ENCODE measurements at places on chromosomes 1 and 21.

DNA sequence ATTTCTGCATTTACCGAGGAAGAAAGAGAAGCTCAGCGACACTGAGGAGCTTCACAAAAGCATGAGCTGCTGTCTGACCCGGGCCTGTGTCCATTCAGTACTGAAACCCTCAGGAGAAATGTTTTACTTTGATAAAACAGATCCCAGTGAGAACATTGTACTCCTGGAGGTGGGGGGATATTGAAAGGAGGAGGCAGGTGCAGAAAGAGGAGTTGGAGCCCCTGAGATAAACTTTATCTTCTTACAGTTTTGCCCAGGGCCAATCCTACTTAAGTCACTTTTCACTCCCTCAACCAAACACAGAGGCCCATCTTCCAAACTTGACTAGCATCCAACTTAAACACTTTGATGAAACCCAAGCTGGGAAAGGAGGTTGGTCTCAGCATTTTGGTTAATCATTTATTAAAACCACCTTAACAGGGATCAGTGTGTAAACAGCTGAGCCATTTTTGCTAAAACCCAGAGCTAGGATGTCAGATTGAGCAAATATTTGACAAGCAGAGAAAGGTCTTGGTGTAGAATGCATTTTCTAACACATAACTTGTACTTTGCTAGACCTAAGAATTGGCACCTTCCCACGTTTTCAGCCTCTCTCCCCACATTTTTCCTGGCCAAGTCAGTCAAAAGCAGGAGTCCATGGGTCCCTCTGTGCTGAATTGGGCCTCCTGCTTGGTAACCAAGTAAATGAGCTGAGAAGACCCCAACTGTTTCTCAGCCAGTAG lies 32.5 kb upstream of the SARS1 start:
- DNase-seq = no peak

DNA sequence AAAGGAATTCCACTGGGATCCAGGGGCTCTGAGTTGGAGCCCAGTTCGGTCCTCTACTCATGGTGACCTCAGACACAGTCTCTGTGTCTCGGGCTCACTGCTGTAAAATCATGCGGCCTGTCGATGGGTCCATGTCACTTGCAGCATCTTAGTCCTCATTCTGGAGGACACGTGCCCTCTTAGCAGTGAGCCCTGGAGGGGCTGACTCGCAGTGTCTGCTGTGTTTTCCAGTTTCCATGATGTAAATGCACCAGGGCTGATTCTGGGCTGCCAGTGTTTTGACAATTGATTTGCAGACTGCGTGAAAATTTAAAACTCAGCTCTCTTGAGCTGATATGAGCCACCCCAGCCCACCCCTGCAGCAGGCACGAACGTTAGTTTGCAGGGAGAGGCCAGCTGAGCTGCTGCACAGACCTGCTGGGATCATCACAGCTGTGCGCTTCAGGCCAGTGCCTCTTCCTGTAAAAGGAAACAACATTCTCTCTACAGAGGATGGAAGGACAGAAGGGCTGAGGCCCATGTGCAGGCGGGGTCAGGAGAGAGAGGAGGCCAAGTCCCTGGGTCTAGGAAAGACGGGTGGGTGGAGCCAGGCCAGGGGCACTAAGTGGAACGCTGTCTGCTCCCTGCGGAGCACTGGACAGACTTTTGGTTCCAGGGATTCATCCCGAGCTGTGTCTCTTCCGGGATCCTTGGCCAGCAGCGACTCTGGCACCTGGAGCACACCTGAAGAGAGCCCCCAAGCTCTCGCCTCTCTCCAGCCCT lies 42.6 kb downstream of the RSPH1 start:
- DNase-seq = no peak

DNA sequence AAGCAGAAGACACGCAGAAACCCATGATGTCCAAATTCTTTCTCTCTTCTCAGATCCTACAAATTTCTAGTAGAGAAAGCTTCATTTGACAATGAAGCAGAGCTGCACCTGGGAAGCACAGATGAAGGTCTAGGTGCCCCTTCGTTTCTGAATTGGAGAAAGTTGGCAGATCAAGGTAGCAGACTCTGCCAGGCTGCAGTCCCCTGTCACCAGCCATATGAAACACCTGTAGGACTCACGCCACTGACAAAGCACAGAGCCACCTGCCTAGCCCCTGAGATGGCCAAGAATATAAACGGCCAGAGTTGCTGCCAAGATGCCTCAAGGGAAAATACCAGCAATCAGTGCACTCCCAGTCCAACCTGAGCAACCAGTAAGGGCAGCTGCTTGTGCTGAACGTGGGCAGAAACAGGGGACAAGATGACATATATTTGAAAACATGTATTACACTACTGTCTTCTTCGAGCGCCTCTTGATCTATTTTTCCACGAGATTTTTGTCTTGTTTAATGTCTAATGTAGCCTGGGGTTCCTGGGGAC lies 20.6 kb upstream of the PLEKHA6 start:
- DNase-seq = no peak

- DNase-seq = no peak
These were observed 109.8 kb downstream of the RIPK4 start for GRCh38 chr21:41656946-41657525.

DNA sequence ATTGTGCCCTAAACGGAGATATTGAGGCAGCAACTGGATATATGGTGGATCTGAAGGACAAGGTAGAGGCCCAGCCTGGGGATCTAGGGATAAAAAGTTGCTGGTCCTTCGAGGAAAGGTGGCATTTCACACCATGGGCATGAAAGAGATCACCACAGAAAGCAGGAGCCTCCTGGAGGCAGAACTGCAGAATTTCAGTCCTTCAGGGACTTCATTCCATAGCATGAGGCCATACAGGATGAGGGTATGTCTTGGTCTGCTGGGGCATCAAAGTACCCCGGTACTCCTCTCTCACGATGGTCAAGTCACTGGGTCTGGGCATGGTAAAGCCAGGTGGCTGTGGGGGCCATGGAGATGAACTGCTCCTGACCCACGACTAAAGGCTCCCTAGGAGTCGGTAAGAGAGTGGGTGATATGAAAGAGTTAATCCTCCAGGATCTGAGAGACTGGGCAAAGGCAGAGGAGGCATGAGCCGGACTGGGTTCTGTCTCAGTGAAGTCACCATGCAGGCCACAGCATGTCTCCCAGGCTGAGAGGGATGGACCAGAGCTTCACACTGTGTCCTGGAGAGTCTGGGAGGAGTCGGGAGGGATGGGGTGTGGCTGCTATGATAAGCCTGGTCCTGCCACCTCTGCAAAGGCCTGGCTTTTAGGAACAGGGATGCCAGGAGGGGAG lies 5.8 kb upstream of the SPRR5 start:
- no peak for DNase-seq

GRCh38 chr1:174815036-174815435 lies 184.7 kb upstream of the CACYBP start:
- DNase-seq = no peak

DNA sequence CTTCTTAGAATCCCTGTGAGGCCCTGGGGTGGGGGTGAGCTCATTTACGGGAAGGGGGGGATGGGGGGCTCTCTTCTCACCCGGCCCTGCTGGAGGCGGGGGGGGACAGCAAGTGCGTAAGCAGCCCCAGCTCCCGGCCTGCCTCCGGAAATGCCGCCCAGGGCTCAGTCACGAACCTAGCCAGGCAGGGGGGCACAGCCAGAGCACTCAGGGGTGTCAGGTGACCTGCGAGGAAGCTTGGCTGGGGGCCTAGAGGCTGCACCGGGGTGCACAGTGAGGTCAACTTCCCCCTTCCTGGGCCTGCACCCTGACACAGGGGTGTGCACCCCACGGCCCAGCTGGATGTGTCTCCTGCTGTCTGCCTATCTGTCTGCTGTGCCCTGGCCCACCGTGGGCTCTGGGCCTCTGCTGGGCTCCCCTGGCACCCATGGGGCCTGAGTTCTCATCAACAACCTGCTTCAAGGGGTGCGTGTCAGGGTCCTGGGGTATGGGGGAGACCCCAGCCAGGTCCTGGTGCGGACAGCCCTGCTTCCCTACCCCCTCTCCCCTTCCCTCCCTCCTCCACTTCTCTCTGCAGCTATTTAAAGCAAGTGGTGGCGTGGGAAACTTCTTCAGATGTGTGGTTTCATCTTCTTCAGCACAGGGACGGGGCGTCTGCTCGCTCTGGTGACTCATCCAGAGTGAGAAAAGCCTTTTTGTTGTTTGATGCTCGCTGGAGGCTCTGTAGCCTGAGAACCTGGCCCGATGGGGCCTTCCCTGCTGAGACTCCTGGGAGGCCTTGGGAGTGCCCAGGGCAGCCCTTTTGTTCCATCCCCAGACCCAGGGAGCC lies 92.5 kb upstream of the RUNX3 start:
- peak; percentile 97 for DNase-seq

DNA sequence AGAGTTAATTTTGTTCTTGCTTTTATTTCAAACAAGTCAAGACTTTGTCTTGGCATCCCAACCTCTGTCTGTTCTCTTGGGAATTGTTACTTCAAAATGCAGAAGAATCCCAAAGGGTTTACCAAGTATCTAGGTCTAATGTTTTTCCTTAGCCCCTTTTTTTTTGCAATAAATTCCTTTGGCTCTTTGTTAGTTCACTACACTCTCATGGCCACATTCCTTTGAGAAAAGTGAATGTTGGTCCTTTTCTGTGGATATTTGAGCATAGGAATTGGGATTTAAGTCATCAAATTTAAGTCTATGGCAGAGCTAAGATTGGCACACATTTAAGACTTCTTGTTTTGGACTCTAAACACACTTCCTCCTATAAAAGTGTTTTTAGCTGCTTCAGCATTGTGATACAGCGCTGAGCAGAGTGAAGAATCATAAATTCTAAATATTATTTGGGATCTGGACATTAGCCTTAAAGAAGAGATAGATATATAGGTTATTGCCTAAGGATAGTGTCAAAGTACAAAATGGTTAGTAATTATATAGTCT lies 1.9 kb downstream of the BTF3L4 start:
- DNase-seq = no peak

DNA sequence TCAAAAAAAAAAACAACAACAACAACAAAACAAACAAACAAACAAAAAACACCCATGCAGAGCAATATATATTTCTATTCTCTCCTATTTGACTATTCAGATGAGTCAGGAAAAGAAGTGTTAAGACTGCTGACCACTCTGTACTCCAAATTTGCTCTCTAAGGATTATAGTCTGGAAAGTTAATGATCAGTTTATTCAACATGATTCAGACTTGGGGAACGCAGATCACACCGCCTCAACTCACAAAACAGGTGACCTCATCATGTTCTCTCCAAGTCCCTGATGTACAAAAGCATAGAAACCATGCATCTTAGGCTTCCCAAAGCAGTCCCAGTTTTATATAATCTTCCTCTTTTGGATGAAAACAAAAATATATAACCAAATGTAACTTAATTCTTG lies 51.9 kb upstream of the PRRC2C start:
- no peak for DNase-seq

GRCh38 chr1:221032637-221033280 lies 153.5 kb downstream of the HLX start:
- no peak for DNase-seq

DNA sequence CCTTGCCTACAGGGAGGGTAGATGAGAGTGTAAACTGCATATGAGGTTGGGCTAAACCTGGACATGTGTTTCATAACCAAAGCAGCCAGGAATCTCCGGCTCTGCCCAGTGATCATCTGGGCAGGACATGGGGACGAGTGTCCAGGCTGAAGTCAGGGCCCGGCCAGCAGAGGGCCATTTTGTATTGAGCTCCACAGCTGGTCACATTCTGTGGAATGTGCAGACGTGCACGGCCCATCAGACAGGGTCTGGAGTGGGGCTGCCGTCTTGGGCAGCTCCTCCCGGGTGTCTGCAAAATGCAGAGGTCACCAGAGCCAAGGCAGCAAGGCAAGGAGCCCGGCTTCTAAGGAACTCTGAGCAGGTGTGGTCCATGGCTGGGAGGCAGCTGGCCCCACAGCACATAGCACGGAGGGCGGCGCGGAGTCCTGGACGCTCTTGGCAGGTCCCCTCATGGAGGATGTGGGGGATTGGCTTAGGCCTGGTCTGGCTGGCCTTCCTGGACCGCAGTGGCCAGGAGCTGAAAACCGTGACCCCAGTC lies 6.2 kb downstream of the LRRC3 start:
- DNase-seq = no peak

GRCh38 chr1:2566101-2567045 lies 10.2 kb downstream of the TNFRSF14 start:
- no peak for DNase-seq

GRCh38 chr1:181151378-181152326 lies 63.2 kb downstream of the IER5 start:
- DNase-seq = no peak

Data from CD4-positive, alpha-beta T cell treated with Interferon alpha-2 for 1 hour (primary cell).